T-helper 9 cell (primary cell): ENCODE measurements at places on chromosomes 2 and 18.

DNA sequence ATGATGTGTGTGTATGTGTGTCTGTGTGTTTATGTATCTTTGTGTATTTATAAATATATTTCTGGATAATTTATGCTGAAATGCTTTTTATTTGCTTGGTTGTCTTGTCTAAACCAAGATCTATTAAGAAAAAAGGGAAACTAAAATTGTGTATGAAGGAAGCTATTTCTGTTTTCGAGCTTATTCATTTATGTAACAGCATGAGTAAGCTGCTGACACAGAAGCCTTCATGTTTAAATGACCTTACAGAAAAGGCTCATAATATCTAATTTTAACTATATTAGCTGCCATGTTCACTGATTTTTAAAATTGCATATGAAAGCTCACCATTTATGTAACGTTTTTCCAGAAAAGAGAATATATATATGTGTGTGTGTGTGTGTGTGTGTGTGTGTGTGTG is 392.8 kb downstream of the PTH2R start:
- DNase-seq = no peak

GRCh38 chr2:124832521-124832920 is 807.4 kb downstream of the CNTNAP5 start:
- no peak for DNase-seq

DNA sequence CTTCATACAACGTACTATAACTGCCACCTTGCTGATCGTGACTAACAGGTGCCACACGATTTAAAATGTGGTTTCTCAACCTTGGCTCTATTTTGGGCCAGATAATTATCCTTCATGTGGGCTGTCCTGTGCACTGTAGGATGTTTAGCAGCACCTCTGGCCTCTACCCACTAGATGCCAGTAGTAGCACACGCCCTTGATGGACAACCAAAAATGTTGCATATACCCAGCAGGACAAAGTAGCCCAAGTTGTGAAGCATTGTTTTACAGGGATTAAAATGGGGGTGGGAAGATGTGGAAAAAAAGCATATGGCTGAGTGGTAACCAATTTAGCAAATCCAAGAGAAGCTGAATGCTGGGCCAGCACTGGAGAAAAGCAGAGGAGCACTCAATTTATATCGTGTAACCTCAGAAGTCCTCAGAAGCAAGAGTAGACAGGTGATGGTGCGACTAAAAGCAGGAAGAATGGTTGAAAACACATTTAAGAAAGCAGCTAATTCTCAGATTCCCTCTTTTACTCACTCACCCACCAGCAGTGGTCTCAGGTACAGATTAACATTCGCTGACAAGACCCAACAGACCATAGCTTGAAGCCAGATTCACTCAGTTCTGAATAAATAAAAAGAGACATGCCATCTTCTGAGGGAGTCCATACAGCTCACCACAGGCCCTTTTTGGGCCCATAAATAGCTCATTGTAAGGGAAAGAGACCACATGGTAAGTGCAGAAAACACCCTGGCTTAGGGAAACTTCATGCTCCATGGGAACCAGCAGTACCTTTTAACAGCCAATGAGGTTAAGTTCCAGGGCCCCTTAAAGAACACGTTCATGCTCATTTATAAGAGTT is 50.6 kb downstream of the RAPH1 start:
- peak; percentile 33 for DNase-seq

- no peak for DNase-seq
These were observed 45.6 kb downstream of the PAIP2B start for GRCh38 chr2:71181316-71181715.

- DNase-seq = no peak
These were observed 33.7 kb upstream of the WDR75 start for GRCh38 chr2:189407281-189408209.

DNA sequence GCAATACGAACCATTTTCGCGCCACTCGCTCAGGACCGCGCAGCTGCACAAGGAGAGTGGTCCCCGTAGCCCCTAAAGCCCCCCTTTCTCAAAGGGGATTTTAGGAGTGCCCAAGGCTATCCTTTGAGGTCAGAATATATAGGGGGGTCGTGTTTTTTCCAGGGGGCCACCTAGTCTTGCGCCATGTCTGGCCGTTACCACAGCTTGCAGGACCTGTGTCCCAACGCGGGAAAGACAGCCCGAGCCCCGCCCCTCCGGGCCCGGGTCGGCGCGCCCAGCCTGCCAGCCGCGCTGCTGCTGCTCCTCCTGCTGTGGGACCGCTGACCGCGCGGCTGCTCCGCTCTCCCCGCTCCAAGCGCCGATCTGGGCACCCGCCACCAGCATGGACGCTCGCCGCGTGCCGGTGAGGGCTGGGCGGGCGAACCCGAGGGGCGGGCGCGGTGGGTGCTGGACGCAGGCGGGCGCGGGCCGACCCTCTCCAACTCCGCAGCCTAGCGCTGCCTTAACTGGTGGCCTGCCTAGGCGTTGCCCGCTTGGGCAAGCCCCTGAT is at the start of gene CDCA7:
Gene CDCA7, plus strand, starts transcription at position 291 of the 550 bp plus-strand sequence. Its CDS starts 92 bp downstream, at position 383.
- DNase-seq = no peak

DNA sequence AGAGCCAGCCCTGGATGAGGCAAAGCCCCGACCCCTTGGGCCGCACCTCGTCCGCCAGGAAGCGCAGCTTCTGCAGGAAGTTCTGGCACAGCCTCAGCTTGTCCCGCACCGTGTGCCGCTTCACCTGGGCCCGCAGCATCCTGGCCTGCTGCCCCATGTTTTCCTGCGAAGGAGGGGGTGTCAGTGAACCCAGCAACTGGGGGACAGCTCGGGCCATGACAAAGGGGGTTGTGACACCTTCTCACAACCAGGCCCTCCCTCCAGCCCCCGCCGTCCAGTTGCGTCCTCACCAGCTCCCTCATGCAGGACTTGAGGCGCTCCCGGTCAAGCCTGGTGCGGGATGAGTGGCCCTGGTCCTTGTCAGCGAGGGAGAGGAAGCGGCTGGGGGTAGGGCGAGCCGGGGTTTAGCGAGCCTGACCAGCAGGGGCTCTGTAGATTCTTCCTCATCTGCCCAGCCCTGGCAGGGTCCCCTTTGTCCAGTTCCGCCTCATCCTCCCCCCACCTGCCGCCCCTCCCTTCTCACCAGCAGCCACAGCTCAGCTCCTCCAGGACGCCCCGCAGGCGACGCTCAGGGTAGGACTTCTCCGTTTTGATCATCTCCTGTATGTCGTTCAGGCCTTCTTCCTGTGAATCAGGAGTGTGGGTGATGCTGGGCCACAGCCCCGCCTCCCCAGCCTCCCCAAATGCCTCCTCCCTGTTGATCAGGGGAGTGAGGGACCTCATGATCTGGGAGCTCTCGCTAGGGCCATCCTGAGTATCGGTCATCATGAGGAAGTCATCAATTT is 606 bp downstream of the OTOF start:
- DNase-seq = no peak

GRCh38 chr18:35888329-35888728 is 84.2 kb upstream of the RMP24 start:
- no peak for DNase-seq

DNA sequence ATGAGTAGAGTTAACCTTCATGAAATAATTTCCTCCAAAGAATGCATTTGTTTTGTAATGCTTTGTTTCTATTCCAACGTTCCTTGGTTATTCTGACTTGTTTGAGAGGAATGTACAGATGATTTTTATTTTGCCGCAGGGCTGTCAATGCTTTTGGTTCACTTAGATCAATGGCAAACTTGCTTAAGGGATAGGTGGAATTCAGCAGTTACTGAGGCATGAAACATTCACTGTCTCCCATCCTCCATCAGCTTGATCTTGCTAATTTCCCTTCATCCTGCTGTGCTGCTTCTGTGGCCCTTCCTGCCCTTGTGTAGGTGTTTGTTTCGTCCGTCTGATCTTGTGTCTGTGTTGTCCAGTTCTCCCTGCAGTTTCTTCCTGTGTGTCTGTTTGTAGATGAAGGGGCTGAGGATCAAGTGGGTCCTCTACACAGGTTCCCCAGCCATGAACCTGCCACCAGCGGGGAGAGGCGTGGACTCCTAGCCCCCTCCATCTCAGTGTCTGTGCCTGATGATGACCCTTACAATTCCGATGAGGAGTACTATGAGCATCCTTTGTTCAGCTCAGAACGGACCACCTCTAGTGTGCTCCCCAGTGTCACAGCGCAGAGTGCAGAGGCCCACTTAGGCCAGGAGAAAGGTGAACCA is 84.2 kb upstream of the UNC80 start:
- DNase-seq = no peak

DNA sequence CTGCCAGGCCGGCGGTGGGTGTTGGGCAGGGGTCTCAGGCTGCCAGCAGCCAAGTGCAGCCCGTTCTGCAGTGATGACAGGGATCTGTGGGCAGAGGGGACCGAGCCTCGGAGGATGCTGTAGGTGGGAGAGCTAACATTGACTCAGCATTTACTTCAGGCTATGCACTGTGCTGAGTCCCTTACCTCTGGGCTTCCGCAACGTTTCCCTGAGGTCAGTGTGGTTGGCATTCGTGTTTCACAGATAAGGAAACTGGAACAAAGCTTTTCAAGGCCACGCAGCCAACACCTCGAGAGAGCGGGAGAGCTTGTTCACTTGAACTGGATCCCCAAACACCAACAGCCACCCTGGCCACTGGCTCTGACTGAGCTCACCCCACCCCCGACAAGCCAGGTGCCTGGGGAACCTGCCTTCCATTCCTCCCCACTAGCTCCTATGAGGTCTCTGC is 839 bp upstream of the GPR148 start:
- peak; percentile 31 for DNase-seq

GRCh38 chr18:42644729-42645131 is 470.8 kb downstream of the RIT2 start:
- DNase-seq = no peak

DNA sequence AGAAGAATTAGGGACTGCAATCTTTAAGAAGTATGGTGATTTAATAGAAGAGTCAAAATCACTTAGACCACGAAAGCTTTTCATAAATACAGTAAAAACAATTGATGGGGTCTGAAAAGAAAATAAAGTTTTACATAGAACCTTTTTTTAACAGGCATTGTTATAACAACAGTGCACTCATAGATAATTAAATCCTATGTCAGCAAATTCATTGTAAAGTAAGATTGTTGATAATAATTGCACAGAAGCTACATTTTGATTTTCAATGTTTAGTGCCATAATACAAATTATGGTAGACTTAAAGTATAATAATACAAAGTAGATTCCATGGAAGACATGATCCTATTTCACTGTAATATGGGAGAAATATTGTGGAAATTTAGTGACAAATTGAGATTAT is 130.7 kb upstream of the FSIP2 start:
- DNase-seq = no peak

DNA sequence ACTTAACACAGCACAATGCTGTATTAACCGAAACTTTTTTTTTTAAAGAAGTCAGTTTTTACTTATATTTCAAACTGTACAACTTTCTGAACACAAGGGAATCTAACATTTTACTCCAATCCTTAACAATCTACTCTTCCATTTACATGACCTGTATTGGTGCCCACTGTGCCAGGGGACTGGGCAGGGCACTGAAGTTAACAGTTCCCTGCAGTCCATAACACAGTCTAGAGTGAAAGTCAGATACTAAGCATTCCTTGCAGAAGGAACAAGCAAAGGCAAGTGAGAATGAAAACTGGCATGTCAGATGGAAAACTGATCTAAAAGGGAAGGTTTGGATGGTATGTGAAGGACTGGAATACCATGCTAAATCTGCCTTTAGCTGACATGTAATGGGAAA is 29.8 kb downstream of the SUCLG1 start:
- DNase-seq = no peak

DNA sequence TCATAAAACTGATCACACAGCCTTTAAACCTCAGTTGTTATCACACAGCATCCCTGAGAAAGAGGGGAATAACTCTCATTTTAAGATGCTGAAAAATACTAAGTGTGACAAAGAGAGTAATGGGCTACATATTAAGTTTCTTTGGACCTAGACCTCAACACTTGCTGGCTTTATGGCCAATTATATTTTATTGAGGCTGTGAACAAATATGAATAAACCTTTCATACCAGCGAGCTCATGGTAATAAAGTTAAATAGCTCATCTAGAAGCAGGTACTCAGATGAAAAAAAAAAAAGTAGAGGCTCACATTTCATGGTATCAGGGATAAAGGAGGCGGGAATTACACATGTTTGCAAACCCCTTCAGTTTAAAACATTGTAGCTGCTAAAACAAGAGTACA is 75.7 kb downstream of the DOCK10 start:
- no peak for DNase-seq

DNA sequence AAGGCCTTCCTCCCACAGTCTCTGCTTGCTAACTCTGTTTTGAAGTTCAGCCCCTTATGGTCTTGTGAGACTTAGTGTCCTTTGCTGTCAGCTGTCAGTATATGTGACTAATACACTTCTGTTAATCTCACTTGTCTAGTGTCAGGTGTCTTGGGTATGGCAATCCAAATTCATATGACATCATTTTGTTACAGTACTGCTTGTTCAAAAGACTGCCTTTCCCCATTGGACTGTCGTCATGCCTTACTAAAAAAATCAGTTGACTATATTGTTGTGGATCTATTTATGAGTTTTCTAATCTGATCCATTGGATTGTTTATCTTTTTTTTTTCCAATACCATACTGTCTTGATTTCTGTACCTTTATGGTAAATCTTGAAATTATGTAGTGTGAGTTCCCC is 611.4 kb upstream of the HS6ST1 start:
- DNase-seq = no peak

DNA sequence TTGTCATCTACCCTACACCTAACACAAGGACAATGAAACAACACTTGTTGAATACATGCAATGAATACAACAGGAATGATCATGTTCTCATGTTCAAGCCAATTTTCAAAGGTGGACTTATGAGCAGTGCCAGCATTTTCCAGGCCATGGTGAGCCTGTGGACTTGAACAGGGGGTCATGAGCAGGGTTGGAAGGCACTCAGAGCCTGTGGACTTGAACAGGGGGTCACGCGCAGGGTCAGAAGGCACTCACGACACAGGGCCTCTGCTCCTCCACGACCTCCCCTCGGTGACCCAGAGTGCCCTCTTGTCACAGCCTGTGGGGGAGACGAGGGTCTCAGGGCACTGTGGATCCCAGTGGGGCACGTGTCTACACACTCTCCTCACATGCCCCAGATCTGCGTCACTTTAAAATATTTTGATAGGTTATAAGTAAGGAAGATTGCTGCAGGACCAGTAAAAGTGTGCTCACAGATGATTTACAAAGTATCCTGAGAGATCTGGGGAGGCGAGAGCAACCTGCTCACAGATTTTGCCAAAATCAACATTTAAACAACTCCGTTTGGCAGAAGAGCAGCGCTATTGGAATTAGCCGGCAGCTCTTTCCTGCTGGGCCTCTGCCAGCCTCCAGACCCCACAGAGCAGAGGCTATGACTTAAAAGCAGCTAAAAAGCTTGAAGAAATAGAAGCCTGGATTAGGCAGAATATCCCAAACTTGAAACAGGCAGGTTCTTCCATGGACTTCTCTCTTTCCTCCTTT is 121.9 kb downstream of the TMEM18 start:
- DNase-seq = no peak

GRCh38 chr2:42851740-42852250 is 59.4 kb upstream of the HAAO start:
- no peak for DNase-seq

GRCh38 chr18:45637546-45638327 is 22.5 kb downstream of the SLC14A2 start:
- no peak for DNase-seq
